8988T (cell line): ENCODE measurements at places on chromosomes 5 and 9.

DNA sequence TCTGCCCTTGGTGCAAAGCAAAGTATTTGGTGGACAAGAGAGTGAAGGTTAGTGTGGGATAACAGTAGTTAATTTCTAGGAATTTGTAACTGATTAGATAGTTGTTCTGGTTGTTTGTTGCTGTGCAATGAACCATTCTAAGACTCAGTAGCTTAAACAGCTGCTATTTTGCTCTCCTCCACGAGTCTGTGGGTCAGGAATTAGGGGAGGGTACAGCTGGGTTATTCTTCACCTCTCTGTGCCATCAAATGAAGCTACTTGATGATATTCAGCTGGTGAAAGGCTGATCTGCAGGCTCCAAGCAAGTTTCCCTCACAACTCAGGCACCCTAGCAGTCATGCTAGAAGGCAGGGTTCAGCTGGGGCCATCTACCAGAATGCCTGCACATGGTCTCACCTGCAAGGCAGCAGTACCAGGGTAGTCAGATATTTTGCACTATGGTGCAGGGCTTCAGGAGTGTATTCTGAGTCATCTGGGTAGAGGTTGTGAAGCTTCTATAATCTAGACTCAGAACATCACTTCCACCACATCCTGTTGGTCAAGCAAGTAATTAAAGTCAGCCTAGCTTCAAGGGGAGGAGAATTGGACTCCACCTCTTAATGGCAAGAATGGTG is 159.5 kb upstream of the SLC28A3 start:
- no peak for DNase-seq

GRCh38 chr5:1054018-1054798 is 45.6 kb downstream of the NKD2 start:
- peak; percentile 37 for DNase-seq

DNA sequence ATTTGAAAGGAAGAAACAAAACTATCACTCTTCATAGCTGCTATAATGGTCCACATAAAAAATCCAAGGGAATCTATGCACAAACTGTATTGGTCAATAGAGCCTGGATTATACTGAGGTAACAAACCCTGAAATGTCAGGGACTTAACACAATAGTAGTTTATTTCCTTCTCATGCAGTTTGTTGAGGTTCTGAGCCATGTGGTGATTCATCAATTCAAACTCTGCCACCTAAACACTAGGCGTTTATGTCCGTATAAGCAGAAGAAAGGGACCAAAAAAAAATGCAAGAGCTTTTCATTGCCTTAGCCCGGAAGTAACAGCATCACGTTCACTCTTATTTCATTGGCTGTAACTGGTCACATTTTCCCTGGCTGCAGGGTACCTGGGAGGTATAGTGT is 464.7 kb downstream of the ZSWIM6 start:
- DNase-seq, result no peak

DNA sequence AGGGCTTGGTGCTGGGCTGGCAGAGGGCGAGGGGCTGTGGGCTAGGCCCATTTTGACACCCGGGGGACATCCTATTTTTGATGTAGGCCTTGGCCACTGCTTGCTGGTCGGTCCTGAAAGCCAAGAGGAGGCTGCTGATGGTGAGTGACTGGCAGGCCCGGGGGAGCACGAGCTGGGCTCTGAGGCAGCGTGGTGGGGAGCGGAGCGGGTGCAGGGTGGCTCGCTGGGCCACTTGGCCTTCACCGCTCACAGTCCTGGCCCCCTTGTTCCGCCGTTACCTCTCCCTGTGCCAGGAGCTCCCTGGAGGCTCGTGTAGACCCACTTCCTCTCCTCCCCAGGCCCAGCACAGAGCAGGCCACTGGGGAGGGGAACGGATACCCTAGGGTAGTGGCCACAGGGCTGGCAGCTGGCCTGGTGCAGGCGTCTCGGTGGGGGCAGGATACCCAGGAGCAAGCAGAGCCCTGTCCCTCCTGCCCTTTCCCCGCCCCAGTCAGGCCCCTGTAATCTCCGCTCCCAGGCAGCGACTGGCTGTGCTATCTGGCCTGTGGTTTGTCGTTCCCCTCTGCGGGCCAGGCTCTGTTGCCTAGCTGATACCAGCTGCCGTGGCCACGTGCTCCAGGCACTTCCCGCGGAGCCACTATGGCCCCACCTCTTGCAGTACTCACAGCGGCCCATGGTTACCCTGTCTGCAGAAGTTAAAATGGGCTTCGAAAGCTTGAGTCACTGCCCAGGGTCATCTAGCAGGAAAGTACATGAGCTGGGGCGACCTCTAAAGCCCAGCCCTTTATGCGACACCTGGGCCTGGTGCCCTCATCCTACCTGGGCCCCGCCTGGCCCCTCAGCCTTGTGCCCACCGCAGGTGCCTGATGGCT is 11.7 kb upstream of the DOLPP1 start:
- no peak for DNase-seq

GRCh38 chr9:85061969-85062368 is 392.4 kb downstream of the NTRK2 start:
- DNase-seq, result no peak

DNA sequence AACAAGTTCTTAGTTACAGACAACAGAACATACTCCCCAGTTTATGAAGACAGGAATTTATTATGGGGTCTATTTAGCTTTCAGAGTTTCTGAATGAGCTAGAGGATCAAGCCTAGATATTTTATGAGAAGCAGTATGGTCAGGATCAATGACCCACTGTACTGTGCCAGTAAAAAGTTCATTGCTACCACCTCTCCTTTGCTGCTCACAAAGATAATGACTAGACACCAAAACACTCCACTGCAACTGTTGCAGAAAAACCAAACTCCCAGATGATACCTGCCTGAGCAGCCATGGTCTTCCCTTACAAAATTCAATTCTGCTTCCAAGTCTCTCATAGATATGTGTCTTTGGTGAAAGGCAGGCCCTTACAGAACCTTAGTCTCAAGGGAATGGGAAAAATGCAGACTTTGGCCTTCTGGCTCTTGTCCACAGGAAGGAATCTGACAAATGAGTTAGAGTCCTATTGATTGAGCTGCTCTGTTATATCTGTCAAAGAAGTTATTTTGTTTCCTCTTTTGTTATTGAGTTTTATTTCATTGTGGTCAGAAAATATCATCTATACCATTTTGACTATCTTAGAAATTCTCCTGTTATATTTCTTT is 74.7 kb upstream of the RASGRF2 start:
- DNase-seq, result no peak

DNA sequence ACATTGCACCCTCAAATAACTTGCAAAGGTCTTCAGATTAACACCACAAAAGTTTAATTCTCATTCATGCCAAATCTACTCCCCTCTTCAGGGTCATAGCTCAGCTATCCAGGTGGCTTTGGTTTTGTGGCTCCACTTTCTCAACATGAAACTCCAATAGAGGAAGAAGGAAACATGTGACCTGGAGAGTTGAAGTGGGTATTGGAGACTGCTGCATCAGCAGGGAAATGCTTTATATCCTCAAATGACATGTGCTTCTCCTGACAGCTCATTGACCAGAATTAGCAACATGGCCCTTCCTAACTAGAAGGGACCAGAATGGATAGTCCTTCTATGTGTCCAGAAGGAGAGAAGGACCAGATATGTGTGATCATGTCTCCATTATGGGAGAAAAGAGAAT is 73.6 kb downstream of the TLR4 start:
- no peak for DNase-seq

DNA sequence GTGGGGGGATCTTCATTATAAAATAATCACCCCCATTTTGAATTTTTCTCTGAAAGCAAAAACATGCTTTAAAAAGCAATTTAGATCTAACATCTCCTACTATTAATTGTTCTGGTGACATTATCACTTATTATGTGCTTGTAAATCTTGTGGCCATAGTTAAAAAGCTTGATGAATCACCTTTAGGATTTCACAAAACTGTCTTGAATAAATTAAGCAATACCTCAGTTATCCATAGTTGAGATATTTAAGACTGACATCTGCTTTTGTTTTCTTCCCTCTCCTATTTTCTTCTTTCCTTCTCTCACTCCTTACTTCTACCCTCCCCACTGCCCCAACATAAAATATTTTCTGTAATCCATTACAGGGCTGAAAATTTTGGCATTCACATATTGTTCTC is 84.8 kb downstream of the SLC1A3 start:
- DNase-seq, result no peak

DNA sequence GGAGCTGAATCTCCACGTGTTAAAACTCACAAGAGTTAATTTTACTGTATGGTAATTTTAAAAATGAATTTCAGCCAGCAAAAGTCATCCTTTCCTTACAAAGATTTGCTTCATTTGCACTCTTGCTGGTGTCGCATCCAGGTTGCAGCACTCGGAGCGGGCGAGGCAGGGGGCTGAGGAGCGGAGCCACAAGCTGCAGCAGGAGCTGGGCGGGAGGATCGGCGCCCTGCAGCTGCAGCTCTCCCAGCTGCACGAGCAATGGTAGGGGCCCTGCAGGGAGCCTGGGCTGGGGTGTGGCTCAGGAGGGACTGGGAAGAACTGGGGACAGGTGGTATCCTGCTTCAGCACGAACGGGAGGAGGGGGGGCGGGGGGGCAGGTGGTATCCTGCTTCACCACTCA is 27.1 kb downstream of the HNRNPH1 start:
- DNase-seq, result no peak

- DNase-seq, result no peak
Measured at GRCh38 chr5:126975796-126976195, 54.6 kb downstream of the MARCHF3 start.

- no peak for DNase-seq
Measured at GRCh38 chr5:139748505-139748826, 47.1 kb upstream of the PSD2 start.

DNA sequence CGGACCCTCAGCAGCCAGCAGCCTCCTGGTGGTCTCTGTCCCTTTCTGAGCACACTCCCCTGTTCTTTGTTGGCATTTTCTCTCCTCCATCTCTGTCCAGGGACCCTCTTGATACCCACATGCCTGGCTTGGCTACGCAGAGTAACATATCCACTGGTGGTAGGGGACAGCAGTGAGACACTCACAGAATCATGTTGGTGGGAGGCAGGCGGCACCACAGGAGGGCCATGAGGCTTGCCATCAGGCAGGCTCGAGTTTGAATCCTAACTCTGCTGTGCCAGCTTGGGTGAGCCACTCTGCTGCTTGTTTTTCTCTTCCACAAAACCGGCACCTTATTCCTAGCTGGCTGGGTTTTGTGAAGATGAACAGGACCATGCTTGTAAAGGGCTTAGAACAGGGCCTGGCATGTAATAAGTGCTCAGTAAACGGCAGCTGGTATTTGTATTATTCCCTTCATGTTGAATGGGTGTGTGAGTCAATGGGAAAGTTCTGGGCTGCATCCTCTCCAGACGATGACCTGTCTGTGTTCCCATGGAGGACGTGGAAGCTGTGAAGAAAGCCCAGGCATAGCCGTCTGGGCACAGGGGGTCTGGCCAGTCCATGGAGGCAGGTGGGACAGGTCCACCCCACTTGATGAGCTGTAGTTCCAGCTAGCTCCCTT is 2.3 kb downstream of the COL27A1 start:
- DNase-seq, result no peak

DNA sequence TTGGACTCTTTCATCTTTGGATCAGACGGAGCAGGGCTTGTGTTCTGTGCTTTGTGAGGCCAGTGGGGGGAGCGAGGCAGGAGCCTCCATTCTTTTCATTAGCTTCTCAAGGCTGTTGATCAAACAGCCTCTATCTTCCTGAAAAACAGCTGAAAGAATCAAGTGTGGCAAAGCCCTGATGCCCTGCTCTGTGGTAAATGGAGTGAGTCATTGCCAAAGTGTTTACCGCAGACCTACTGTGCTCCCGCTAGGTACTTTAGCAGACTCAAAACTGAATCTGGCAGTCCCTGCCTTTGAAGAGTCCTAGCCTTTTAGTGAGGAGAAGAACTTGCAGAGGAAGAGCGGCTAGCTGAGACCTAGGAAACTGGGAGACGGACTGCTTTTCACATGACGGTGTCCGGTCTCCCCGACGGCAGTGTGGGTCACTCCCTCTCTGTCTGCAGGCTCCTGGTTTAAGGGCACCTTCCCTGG is 3.3 kb downstream of the ANKRD33B start:
- DNase-seq, result no peak

- DNase-seq, result no peak
Measured at GRCh38 chr9:124730772-124731171, 40.3 kb downstream of the NR6A1 start.

- no peak for DNase-seq
Measured at GRCh38 chr9:77418226-77418625, 229.9 kb downstream of the GNA14 start.

- no peak for DNase-seq
Measured at GRCh38 chr9:133526721-133527321, 2.1 kb upstream of the MYMK start.

DNA sequence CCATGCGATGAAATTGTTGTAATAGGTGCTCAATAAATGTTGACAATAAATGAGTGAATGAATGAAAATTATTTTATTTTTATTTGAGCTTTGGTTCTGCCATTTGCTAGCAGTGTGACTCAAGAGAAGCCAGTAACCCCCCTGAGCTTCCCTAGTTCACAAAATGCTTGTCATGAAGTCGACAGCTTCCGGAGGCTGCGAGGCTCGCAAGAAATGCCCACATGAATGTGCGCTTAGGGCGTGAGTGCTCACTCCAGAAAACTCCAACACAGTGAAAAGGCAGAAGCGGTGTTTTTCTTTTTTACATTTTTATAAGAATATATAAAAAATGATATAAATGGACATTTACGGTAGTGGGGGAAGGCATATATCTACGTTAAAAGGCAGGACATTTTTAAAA is 26.5 kb downstream of the CDKN2A start:
- DNase-seq, result no peak
